Stimulated activated CD8-positive, alpha-beta memory T cell treated with anti-CD3 and anti-CD28 coated beads, Interleukin-15, amount 100 ng/mL, for 48 hours (primary cell): ENCODE measurements at places on chromosomes 6 and 20.
A peak's percentile ranks its signal among the peaks of the same experiment; 100 is the strongest.

GRCh38 chr6:52725535-52726192, 37.6 kb downstream of the GSTA2 start:
- no peak for DNase-seq

DNA sequence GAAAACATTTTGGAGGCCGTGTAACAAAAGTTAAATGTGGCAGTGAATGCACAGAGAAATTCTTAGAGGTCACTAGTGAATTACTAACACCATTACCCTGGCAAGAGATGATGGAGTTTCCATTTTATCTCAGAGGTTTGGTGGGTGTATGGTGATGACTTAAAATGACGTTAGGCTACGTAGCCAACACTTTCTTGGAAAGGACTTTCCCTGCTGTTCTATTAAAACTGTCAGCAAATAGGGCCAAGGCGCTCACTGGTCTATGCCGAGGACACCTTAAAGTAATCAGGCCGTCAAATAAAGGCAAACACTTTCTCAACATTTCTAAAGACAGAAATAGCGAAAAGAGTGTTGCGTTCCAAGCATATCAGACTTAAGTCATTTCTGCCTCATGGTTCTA, 160.8 kb downstream of the GMPR start:
- no peak for DNase-seq

DNA sequence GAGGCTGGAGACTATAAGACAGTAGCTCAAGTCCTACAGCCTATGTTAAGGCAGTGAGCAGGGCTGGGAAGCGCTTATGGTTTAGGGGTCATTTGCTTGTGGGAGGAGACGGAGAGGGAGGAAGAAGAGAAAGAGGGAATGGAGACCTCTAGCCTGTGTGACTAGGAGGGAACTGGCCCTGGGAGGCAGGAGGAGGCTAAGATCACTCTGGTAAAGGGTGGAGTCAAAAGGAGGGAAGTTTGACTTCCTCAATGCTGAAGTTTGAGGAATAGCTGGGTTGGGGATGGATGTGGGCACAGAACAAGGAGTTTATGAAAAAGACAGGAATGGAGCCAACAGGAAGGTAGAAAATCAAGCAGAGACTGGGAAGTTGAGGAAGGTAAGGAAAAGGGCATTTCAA, 6.4 kb upstream of the BACH2 start:
- no peak for DNase-seq

DNA sequence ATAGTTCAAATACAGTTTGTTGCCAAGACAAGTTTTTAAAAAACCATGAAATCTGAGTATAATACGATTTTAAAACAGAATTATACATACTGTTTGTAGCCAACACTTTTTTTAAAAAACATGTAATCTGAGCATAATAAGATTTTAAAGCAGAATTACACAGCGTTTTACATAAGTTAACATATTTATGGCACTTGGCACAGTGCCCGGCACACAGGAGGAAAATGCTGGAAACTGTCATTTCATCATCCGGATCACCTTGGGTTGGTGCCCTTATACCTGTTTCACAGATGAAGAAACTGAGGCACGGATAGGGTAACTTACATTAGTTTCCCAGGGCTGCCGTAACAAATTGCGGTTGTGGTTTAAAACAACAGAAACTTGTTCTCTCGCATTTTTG, 193.0 kb downstream of the BMP7 start:
- DNase-seq: no peak

DNA sequence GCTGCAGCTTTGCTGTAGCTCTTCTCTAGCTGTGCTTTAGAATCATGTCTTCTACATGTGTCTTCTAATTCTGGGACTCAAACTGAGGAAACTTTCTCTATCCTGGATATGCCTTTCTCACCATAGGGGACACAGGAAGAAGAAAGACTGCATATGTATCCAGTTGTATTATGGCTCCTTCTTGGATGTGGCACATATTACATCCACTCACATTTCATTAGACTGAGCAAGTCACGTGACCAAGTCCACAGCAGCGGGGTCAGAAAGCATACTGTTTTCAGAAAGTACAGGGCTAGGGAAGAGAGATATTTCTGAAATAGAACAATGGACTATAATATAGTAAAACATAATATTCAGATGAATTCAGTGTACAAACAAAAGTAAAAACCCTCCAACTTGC, 187.6 kb upstream of the RIMS1 start:
- no peak for DNase-seq

- no peak for DNase-seq
Measured at GRCh38 chr20:15248618-15249395, 911.4 kb upstream of the FLRT3 start.

DNA sequence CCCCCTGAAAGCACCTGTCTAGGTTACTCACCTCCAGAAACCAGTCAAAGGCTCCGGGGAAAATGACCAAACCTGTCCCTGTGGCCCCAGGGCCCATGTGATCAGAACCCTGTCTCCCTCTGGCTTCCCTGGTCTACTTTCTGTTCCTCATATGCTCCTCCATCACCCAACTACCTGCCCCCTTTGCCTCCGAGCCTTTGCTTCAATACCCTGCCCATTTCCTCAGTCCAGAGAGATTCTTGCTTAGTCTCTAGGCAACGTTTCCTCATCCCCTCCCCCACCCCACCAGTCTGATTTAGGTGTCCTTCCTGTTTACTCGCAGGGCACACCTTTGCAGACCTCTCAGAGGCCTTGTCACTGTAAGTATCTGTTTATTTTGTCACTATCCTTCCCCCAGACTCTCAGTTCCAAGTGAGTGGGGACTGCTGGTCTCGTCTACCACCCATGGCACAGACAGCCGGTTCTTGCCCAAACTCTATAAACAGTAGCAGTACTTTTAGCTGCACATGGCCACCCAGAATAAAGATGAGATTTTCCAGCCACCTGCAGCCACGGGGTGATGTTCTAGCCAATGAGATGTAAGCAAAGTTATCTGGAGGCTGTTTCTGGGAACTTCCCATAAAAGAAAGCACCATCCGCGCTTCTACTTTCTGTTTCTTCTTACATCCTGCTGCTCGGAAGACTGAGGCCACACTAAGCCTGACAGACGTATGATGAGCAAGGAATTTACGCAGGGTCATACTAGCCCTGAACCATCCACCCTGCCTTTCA, 13.3 kb downstream of the ELOVL5 start:
- peak; percentile 30 for DNase-seq
